ENCODE measurements at places on chromosomes 5 and 9.

GRCh38 chr5:57911438-57911837 lies 428.8 kb upstream of the ACTBL2 start:
- no peak for DNase-seq

GRCh38 chr9:116270546-116270945 lies 117.0 kb downstream of the PAPPA start:
- no peak for DNase-seq

DNA sequence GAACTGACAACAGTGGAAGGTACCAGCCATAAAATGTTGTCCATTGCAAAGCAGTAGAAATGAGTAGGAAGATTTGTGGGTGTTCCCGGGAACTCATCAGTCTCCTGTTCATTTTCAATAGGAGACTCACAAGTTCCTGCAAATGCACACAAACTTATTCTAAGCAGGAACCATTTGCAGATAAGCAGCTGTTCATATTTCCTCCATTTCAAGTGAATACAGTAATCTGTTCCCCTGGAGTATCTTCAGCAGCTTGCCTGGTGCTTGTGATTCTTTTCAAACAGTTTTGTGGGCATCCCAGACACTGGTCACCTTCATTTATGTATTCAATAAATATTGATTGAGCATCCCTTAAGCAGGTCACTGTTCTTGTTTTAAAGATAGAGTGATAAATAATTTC lies 1315.5 kb upstream of the C9orf72 start:
- no peak for DNase-seq

DNA sequence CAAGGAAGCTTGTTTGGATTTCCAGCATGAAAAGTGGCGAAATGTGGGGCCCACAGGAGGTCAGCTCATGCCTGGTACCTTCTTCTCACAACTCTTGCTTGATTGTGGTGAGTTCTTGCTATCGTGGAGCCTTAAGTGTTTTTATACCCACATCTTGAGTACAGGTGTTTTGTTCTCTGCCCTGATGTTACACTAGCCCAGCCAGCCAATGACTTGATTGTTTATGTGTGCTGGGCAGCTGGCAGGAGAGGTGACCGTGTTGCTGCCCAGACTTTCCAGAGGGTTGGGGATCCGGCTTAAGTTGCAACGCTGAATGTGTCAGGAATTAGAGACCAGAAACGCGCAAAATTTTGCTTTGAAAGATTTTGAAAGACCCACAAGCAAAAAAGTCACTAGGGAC lies 24.0 kb upstream of the TPPP start:
- DNase-seq = no peak

GRCh38 chr9:90070056-90070455 lies 465.2 kb downstream of the GADD45G start:
- DNase-seq = no peak

GRCh38 chr9:118883411-118883810 lies 485.8 kb downstream of the BRINP1 start:
- DNase-seq = no peak

GRCh38 chr9:20280330-20280729 lies 342.0 kb downstream of the MLLT3 start:
- DNase-seq = no peak
